Progenitor cell of endocrine pancreas (in vitro differentiated cells): ENCODE measurements at places on chromosomes 7 and 10. TPM values are rescaled to one million over a fixed set of nuclear protein-coding genes. Genes with fewer than 3 reads are reported as not detected.

- no peaks in the 10 kb centered on the region for H3K4me1 ChIP-seq
- H3K27me3 ChIP-seq = no peaks in the 10 kb centered on the region
- no peak for DNase-seq
Measured at GRCh38 chr10:57798830-57799229, 468.9 kb downstream of the IPMK start.

- DNase-seq = no peak
- no peak overlapping the region for H3K27ac ChIP-seq
- H3K36me3 ChIP-seq = no peaks in the 10 kb centered on the region
- H3K4me1 ChIP-seq = peaks cover 9% of the 10 kb centered on the region
- H3K4me3 ChIP-seq = no peak overlapping the region
Measured at GRCh38 chr10:35992107-35992506, 350.0 kb upstream of the FZD8 start.

- no peaks in the 10 kb centered on the region for H3K4me1 ChIP-seq
- DNase-seq = no peak
- no peak overlapping the region for H3K27ac ChIP-seq
- peaks cover 19% of the 10 kb centered on the region for H3K27me3 ChIP-seq
- no peak overlapping the region for H3K4me3 ChIP-seq
- H3K36me3 ChIP-seq = no peaks in the 10 kb centered on the region
Measured at GRCh38 chr10:132257271-132257670, 50.5 kb downstream of the STK32C start.

The HYAL4 gene
- not detected in 2 replicates for total RNA-seq

DNA sequence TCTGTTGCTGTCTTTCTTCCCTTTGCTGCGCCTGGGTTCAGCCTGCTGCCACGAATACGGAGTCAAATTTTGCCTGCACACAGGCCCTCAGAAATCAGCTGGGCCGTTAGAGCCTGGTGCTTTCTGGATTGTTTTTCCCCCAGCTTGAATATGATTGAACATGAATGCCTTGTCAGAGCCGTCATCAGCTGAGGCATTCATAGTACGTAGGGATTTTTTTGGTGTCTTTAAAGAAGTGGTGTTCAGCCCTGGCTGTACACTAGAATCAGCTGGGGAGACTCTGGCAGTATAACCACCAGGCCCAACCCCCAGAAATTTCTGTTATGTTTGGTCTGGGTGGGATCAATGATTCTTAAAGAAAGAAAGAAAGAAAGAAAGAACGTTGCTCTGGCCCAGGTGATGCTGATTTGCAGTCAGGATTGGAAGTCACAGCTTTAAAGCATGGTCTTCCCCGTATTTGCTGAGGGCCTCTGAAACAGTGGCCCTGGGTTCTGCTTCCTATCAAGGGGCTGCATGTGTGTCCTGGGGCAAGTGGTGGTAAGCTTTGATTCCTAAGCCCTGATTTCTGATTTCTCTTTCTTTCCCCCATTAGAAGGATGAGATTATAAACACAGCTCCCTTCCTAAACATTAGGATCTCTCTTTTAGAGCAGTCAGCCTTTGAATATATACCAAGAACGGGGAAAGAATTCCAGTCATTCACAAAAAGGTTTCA, 24.7 kb downstream of the NUB1 start:
- peaks cover 12% of the 10 kb centered on the region for H3K27me3 ChIP-seq
- no peak overlapping the region for H3K27ac ChIP-seq
- H3K4me1 ChIP-seq = peaks cover 11% of the 10 kb centered on the region
- H3K36me3 ChIP-seq = peaks cover 27% of the 10 kb centered on the region

The PROSER2 gene
- total RNA-seq = 18.8 and 19.0 TPM in 2 replicates

- no peaks in the 10 kb centered on the region for H3K4me1 ChIP-seq
- H3K27ac ChIP-seq = no peak overlapping the region
- DNase-seq = no peak
- H3K4me3 ChIP-seq = no peak overlapping the region
Measured at GRCh38 chr7:157299613-157300368, 37.0 kb upstream of the DNAJB6 start.

The WEE2 gene
- total RNA-seq = 0.16 and 0.36 TPM in 2 replicates

DNA sequence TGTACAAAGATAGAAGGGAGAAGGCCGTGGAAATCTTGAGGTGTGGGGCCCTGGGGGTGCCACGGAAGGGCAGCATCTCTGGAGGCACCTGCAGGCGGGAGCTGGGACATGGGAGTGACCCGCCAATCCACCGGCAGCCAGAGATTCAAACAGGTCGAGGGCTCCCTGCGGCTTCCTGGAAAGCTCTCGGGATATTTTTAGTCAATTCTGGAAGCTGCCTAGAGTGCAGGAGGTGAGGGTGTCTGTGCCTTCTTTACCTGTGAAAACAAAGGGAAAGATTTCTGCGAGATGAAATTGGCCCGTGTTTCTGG, 16.6 kb downstream of the MNX1 start:
- H3K36me3 ChIP-seq = peaks cover 17% of the 10 kb centered on the region
- DNase-seq = no peak
- peaks cover 18% of the 10 kb centered on the region for H3K27me3 ChIP-seq
- H3K27ac ChIP-seq = peak overlapping the region; percentile 35
- H3K4me3 ChIP-seq = peak overlapping the region; percentile 1
- peaks cover 42% of the 10 kb centered on the region for H3K4me1 ChIP-seq

The TAS2R4 gene
- 2.4 and 3.7 TPM in 2 replicates for total RNA-seq

DNA sequence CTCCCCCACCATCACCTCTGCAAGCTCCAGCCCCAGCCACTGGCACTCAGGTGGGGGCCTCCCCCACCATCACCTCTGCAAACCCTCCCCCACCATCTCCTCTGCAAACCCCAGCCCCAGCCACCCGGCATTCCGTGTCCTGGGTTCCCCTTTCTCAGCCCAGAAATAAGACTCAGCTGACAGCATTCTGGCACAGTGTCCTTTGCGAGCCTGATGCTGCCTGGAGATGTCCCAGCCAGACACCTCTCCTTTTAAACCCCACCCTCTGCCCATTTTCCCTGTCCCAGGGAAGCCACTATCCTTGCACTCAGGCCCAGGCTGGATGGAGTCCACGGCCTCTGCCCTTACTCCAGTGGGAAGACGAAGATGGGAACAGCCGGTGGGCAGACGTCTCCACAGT, 49.8 kb downstream of the ELFN1 start:
- peaks cover 9% of the 10 kb centered on the region for H3K36me3 ChIP-seq
- H3K27me3 ChIP-seq = peaks cover 9% of the 10 kb centered on the region
- H3K27ac ChIP-seq = no peak overlapping the region
- H3K4me1 ChIP-seq = peaks cover 4% of the 10 kb centered on the region
- DNase-seq = no peak

DNA sequence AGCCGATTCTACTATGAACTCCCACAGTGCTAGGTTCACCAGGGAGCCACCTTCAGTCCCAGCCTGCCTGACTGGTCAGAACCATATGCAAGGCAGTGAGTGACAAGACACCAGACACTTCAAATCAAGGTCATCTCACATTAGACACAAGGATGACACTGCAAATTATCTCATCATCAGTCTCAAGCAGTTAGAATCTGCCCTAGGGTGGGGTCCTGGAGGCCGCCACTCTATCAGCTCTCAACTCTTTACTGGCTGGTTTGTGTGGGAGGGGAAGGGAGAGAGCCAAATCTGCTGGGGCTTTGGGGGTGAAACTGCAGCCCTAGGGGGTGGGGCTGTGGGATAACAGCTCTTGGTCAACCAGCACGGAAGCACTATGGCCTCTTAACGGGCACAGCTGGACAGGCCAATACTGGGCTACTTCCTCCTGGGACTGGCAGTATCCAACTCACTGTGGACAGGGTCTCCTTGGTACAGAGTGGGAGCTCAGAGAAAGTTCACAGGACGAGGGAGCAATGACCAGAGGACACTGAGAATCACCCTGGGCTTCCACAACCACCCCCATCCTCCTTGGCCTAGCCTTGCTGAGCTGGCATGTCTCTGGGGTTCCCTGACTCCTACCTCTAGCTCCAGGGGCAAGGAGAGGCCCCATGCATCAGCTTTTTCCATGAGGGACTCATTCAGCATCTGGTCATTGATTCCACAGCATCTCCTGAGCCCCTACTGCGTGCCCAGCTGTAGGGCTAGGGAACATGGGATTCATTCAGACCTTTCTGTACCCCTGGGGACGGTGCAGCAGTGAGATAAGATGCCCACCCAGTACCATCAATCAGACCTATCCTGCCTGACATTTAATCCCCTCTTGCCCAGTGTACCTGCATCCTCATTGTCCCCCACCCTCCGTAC, 5.4 kb downstream of the GPRIN2 start:
- H3K27me3 ChIP-seq = peaks cover 2% of the 10 kb centered on the region
- H3K4me3 ChIP-seq = no peak overlapping the region
- H3K27ac ChIP-seq = no peak overlapping the region
- H3K36me3 ChIP-seq = no peaks in the 10 kb centered on the region
- peak; percentile 7 for DNase-seq
- peaks cover 4% of the 10 kb centered on the region for H3K4me1 ChIP-seq

- H3K27ac ChIP-seq = peak overlapping the region; percentile 8
- H3K27me3 ChIP-seq = no peaks in the 10 kb centered on the region
- no peaks in the 10 kb centered on the region for H3K36me3 ChIP-seq
- no peak overlapping the region for H3K4me3 ChIP-seq
- H3K4me1 ChIP-seq = peaks cover 7% of the 10 kb centered on the region
Measured at GRCh38 chr10:16996530-16996964, 133.1 kb downstream of the CUBN start.

The CLDN12 gene
- total RNA-seq = 48.9 and 56.6 TPM in 2 replicates

The GAD2 gene
- 5.9 and 6.5 TPM in 2 replicates for total RNA-seq

The HOXA6 gene
- 0.38 TPM in 1 of 2 replicates, not detected in the other for total RNA-seq

The WNT8B gene
- total RNA-seq = 2.8 and 3.1 TPM in 2 replicates

The BMI1 gene
- total RNA-seq = 62.1 and 64.3 TPM in 2 replicates

DNA sequence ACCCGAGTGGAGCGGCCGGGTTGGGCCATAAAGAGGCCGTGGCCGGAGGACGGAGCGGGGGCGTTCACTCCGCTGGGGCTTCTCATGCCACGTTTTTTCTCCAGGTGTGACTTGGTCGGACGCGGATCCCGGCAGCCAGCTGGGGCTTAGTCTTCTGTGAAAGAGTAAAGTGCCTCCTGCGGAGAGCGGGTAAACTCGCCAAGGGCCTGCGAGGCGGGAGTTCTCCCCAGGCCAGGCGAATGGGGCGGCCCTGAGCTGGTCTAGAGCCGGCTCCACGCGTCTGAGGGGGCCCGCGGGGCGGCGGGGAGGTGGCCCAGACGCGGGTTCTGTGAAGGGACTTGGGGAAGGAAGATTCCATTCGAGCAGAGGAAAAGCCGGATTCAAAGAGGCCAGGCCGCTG, 86.3 kb upstream of the VIPR2 start:
- no peak for DNase-seq
- H3K27me3 ChIP-seq = no peaks in the 10 kb centered on the region
- H3K27ac ChIP-seq = no peak overlapping the region
- H3K36me3 ChIP-seq = no peaks in the 10 kb centered on the region

GRCh38 chr10:91557651-91558111, 75.2 kb downstream of the PPP1R3C start:
- H3K4me3 ChIP-seq = peak overlapping the region; percentile 55
- peaks cover 15% of the 10 kb centered on the region for H3K36me3 ChIP-seq
- H3K27me3 ChIP-seq = no peaks in the 10 kb centered on the region
- peak overlapping the region; percentile 98 for H3K27ac ChIP-seq

- no peak overlapping the region for H3K27ac ChIP-seq
- H3K36me3 ChIP-seq = no peaks in the 10 kb centered on the region
- peak overlapping the region; percentile 25 for H3K4me3 ChIP-seq
- H3K4me1 ChIP-seq = peaks cover 2% of the 10 kb centered on the region
Measured at GRCh38 chr10:100710151-100710871, 35.1 kb upstream of the PAX2 start.

The PAPOLB gene
- total RNA-seq = 0.07 and 0.10 TPM in 2 replicates

GRCh38 chr7:42479816-42480633, 243.0 kb upstream of the GLI3 start:
- H3K4me3 ChIP-seq = no peak overlapping the region
- H3K27me3 ChIP-seq = no peaks in the 10 kb centered on the region
- no peaks in the 10 kb centered on the region for H3K4me1 ChIP-seq

GRCh38 chr7:156143158-156143557, 330.9 kb upstream of the SHH start:
- H3K4me1 ChIP-seq = peaks cover 10% of the 10 kb centered on the region
- H3K27ac ChIP-seq = no peak overlapping the region
- no peak for DNase-seq
